NCI-H1105 (cell line): ENCODE measurements at places on chromosomes 1 and 21.

- DNase-seq = peak; percentile 18
Observed at GRCh38 chr1:48236716-48237470, 14.4 kb downstream of the SLC5A9 start.

GRCh38 chr1:245605480-245606156 lies 450.8 kb downstream of the KIF26B start:
- DNase-seq = no peak

DNA sequence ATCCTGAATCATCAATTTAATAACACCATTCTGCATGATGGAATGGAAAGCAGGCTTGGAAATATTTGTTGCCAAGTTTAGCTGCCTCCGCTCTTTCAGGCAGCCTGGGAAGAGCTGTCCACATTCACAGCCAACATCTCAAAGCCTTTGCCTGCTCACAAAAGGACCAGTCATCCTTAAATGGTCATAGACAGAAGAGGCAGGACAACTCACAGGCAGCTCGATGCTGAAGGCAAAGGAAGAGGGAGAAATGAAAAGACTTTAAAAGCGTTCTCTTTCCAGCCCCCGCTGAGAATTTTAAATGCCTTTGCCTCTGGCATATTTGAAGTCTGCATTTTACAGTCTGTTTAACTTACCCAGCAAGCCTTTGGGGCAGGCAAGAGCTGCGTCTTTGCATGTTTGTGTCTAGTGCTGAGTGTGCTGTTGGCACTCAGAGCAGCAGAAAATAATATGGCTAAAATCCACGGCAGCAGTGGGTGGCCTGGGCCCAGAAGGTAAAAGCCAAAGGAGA lies 68.9 kb downstream of the NMNAT2 start:
- DNase-seq = no peak

- DNase-seq = no peak
Observed at GRCh38 chr21:35010447-35010846, 38.7 kb downstream of the RUNX1 start.

DNA sequence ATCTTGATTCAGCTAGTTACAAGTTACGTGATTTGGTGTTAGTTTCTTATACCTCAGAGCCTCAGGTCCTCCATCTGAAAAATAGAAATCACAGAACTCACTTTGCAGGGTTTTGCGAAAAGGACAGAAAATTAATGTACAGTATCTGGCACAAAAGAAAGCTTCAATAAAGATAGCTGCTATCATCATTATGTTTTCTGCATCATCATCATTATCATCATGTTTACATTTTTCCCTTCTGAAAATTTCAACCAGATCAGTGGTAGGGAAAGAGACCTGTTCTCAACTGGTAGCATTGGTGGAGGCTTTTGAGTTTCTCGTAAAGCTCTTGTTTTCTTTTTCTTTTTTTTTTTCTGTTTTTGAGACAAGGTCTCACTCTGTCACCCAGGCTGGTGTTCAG lies 174.7 kb upstream of the PBX1 start:
- no peak for DNase-seq
